ENCODE measurements at places on chromosomes 7 and 10. TPM values are rescaled to one million over a fixed set of nuclear protein-coding genes. Genes with fewer than 3 reads are reported as not detected.

CRHR2 gene
- not detected for total RNA-seq

SPDYE2B gene
- total RNA-seq: not detected

TSPAN33 gene
- total RNA-seq: 7.5 TPM

PRF1 gene
- total RNA-seq: 21.8 TPM

STEAP4 gene
- total RNA-seq: not detected

SORBS1 gene
- 0.69 TPM for total RNA-seq

STEAP1B gene
- 0.23 TPM for total RNA-seq

SPDYE5 gene
- not detected for total RNA-seq

GNGT1 gene
- not detected for total RNA-seq

GRCh38 chr10:104253106-104253505 lies 1.6 kb upstream of the GSTO1 start:
- peaks cover 23% of the 10 kb centered on the region for H3K36me3 ChIP-seq
- H3K4me3 ChIP-seq: peak overlapping the region; percentile 85
- peaks cover 38% of the 10 kb centered on the region for H3K4me1 ChIP-seq
- H3K27ac ChIP-seq: peak overlapping the region; percentile 97

GRCh38 chr7:107951172-107951787 lies 51.7 kb downstream of the LAMB1 start:
- H3K27ac ChIP-seq: no peak overlapping the region
- no peak for DNase-seq
- H3K4me1 ChIP-seq: no peaks in the 10 kb centered on the region

- no peaks in the 10 kb centered on the region for H3K27me3 ChIP-seq
- H3K4me3 ChIP-seq: no peak overlapping the region
- no peak overlapping the region for H3K27ac ChIP-seq
Observed at GRCh38 chr7:65371468-65371867, 2.2 kb upstream of the ZNF92 start.

GRCh38 chr10:86288695-86289576 lies 77.7 kb downstream of the GRID1 start:
- no peak overlapping the region for H3K4me3 ChIP-seq
- H3K27ac ChIP-seq: no peak overlapping the region
- DNase-seq: no peak
- H3K4me1 ChIP-seq: no peaks in the 10 kb centered on the region

DNA sequence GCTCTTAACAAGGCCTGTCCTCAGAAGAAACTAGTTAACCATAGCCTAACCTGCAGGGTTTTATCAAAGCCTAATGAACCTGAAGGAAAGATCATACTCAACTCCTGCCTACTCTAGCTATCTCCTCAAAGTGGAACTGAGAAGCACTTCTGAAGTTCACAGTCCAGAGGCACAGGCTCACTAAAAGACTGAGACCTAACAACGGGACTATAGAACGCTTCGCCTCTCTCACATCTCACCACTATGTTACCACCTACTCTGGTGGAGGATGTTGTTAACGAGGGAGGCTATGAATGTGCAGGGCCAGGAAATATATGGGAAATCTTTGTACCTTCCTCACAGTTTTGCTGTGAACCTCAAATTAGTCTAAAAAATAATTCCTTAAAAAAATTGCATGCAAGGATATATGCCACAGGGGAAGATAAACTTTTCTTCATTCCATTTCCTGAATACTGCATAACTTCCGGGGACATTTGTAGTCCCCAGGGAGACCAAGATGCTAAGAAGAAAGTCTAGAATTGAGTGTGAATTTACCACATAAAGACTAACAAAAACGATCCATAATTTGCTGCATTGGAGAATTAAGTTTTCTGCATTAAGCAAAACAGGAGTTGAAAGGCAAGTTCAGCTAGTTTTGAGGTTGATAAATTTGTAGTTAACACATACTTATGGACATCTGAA lies 21.6 kb downstream of the LIPJ start:
- H3K27ac ChIP-seq: no peak overlapping the region
- peaks cover 3% of the 10 kb centered on the region for H3K27me3 ChIP-seq
- no peak overlapping the region for H3K4me3 ChIP-seq
- no peaks in the 10 kb centered on the region for H3K4me1 ChIP-seq
- DNase-seq: no peak

DNA sequence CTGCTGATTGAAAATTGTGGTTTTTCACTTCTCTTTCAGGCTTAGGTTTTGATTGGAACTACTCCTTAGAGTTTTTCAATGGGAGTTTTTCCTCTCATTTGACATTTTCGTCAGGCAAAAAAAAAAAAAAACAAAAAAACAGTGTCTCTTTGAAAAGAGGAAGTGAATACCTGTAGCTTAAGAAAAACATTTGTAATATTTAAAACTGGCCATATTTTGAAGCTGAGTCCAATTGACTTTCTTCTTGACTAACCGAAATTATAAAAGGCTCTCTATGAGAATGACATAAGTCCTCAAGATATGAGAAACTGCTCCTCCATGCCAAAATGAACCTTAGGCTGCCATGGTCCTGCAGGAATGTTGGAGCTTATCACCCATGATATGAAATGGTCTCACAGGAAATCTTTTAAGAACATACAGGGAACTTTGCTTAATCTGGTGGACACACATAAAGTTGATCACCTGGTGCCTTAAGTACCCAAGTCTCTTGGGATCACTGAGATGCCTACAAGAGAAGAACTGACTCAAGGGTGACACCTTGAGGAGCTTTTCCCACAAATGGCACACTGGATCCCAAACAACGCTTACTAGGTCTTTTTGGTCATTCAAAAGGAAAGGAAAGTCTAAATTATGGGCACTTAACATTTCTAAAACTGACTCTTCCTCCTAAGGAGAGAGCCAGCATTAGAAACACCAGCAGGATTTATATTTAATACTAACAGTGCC lies 263.4 kb downstream of the CDC14C start:
- H3K27me3 ChIP-seq: no peaks in the 10 kb centered on the region
- no peaks in the 10 kb centered on the region for H3K4me1 ChIP-seq
- no peak overlapping the region for H3K27ac ChIP-seq

- no peak overlapping the region for H3K27ac ChIP-seq
- no peak overlapping the region for H3K4me3 ChIP-seq
- H3K36me3 ChIP-seq: no peaks in the 10 kb centered on the region
- H3K27me3 ChIP-seq: peaks cover 2% of the 10 kb centered on the region
Observed at GRCh38 chr7:101632641-101633040, 3.5 kb upstream of the MYL10 start.

DNA sequence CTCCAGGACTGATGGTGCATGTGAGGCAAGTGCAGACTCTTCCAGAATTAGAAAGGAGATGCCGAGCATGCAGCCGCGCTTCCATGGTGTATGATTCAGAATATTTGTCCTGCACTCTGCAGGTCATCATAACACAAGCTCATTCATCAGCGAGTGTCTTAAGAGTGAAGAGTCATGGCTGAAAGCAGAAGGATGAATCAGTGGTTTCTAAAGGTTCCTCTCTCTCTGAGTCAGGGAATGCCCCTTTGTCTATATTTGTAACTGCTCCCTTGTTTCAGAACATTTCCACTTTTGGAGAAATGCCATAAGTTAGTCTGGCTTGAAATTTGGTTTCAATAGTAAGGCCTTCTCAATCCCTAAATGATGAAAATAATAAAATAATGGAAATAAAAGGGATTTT lies 52.3 kb downstream of the HECW1 start:
- no peaks in the 10 kb centered on the region for H3K36me3 ChIP-seq
- peaks cover 21% of the 10 kb centered on the region for H3K27me3 ChIP-seq
- H3K27ac ChIP-seq: no peak overlapping the region

GRCh38 chr10:103763374-103764202 lies 91.8 kb downstream of the SH3PXD2A start:
- H3K27me3 ChIP-seq: no peaks in the 10 kb centered on the region
- no peaks in the 10 kb centered on the region for H3K36me3 ChIP-seq
- DNase-seq: peak; percentile 36
- H3K4me1 ChIP-seq: peaks cover 69% of the 10 kb centered on the region

- peak overlapping the region; percentile 94 for H3K27ac ChIP-seq
- DNase-seq: peak; percentile 46
- H3K27me3 ChIP-seq: no peaks in the 10 kb centered on the region
Observed at GRCh38 chr10:110502851-110503301, 5.2 kb downstream of the DUSP5 start.

GRCh38 chr7:141950806-141951205 lies 4.0 kb upstream of the CLEC5A start:
- H3K36me3 ChIP-seq: no peaks in the 10 kb centered on the region
- no peak for DNase-seq
- peaks cover 2% of the 10 kb centered on the region for H3K27me3 ChIP-seq
- no peak overlapping the region for H3K27ac ChIP-seq

- peak; percentile 62 for DNase-seq
- no peaks in the 10 kb centered on the region for H3K36me3 ChIP-seq
- H3K27ac ChIP-seq: no peak overlapping the region
- H3K4me1 ChIP-seq: peaks cover 7% of the 10 kb centered on the region
- H3K27me3 ChIP-seq: no peaks in the 10 kb centered on the region
Observed at GRCh38 chr10:84179059-84179710, 5.6 kb downstream of the GPR15LG start.

DNA sequence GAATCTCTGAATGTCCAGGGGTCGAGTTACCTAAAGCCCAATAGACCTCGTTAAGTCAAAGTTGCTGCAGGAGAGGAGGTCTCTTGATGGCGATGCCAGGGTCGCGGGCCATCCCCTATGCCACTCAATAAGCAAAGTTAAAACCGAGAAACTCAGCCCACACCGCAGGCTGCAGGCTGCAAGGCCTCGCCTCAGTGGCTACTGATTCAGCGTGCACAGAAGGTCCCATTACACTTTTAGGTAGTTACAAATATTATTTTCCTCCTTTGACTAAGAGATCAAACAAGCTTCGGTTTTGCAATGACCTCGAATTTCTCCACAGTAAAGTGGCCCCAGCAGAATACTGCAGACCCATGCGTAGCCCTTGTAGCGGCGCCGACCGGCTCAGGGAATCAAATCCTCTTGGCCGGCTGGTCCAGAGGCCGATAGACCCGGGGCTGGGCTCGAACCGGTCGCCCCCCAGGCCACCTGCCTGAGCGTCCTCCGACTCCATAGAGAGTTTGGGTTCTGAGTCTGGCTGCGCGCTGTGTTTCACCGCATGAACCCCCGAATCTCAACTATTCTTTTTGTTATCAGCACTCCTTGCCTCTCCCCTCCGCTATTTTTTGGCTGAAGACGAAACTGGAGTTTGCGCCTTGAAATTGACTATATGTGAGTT lies 2.3 kb downstream of the C1QL3 start:
- H3K27ac ChIP-seq: peak overlapping the region; percentile 38
- DNase-seq: no peak
- peaks cover 9% of the 10 kb centered on the region for H3K4me1 ChIP-seq
- H3K27me3 ChIP-seq: peaks cover 27% of the 10 kb centered on the region
- H3K4me3 ChIP-seq: peak overlapping the region; percentile 58

- peaks cover 3% of the 10 kb centered on the region for H3K27me3 ChIP-seq
- no peak overlapping the region for H3K4me3 ChIP-seq
- no peaks in the 10 kb centered on the region for H3K4me1 ChIP-seq
- no peaks in the 10 kb centered on the region for H3K36me3 ChIP-seq
Observed at GRCh38 chr7:21566094-21566493, 23.3 kb downstream of the DNAH11 start.

- no peaks in the 10 kb centered on the region for H3K36me3 ChIP-seq
- no peaks in the 10 kb centered on the region for H3K27me3 ChIP-seq
- no peak overlapping the region for H3K27ac ChIP-seq
- H3K4me1 ChIP-seq: no peaks in the 10 kb centered on the region
- H3K4me3 ChIP-seq: no peak overlapping the region
Observed at GRCh38 chr7:49112222-49112621, 187.9 kb downstream of the CDC14C start.

DNA sequence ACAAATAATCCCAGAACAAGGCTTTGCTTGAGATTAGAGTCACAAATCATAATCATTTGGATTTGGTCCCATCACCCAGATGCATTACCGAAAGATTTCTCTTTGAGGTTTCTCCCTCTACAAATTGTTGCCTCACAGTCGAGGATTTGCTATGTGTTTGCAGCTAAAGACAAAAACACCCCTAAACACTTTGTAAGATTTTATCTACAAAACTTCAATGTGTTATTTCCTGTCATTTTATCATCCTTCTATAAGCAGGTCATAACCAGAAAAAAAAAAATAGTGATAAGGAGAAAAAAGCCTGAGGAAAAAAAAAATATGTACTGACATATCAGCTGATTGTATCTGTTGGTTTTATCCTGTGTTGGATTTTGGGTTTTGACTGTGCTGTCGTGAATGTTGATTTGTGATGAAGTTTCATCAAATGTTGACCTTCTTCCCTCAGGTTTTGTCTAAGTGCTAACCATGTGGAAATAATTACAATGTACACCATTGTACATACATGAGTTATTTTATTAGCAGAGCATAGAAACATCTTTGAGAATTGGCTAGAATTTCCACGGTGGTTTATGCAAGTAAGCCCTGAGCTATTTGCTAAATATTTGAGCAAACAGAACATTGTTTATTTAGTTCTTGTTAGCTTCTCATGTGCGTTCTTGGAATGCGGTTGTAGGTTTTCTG lies 274.4 kb downstream of the NEBL start:
- H3K27ac ChIP-seq: no peak overlapping the region
- DNase-seq: no peak
- H3K27me3 ChIP-seq: no peaks in the 10 kb centered on the region
- H3K36me3 ChIP-seq: no peaks in the 10 kb centered on the region
- H3K4me1 ChIP-seq: no peaks in the 10 kb centered on the region

- H3K4me3 ChIP-seq: no peak overlapping the region
- peaks cover 13% of the 10 kb centered on the region for H3K4me1 ChIP-seq
- DNase-seq: no peak
- no peaks in the 10 kb centered on the region for H3K36me3 ChIP-seq
- H3K27me3 ChIP-seq: no peaks in the 10 kb centered on the region
Observed at GRCh38 chr7:471866-472639, 47.6 kb downstream of the PDGFA start.

DNA sequence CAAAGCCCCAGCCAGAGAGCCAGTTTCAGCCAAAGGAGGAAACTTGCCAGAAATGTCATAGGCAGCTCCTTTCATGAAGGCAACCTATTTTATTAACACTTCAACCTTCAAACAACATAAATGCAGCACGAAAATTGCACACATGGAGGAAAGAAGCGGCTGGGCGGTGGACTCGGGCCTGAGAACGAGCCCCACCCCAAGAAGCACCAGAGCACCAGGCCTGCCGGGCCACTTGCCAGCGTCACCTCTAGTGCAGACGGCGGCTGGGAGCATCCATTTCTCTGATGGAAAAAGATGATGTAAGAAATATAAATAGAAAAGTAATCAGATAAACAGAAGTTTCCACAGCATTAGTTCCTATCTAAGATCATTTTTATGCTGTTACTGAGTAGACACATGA lies 100.0 kb downstream of the TCERG1L start:
- no peaks in the 10 kb centered on the region for H3K36me3 ChIP-seq
- DNase-seq: no peak
- H3K4me1 ChIP-seq: no peaks in the 10 kb centered on the region
